ENCODE measurements at places on chromosomes 2 and 18.
A peak's percentile ranks its signal among the peaks of the same experiment; 100 is the strongest.

- no peak for DNase-seq
Observed at GRCh38 chr18:29523371-29523770, 1346.4 kb upstream of the CDH2 start.

DNA sequence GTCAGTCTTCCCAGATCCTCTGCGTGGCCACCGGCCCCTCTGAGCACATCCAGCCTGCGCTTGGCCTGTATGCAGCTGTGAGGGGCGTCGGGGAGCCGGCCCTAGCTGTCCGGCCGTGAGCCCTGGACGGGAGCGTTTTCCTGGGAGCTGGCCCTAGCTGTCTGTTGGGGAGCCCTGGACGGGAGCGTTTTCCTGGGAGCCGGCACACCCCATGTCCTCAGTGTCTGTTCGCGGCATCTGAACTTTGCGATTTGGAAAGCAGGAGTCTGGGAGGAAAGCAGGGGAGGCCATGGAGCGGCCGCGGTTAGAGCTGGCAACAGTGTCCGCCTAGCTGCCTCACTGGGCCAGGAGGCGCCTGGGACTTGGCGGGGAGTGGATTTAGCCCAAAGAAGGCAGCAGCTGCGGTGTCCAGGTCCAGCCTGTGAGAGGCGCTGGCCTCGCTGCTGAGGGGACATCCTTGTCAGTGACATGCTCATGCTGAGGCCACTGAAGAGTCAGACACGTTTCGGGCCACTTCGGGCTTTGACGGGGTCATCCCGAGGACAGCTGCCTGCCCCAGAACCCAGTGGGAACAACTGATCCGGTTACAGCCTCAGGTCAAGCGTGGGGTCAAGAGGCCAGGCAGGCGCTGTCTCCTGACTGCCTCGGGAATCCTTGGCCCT is 75.8 kb downstream of the KCNG2 start:
- no peak for DNase-seq

- no peak for DNase-seq
Observed at GRCh38 chr2:102667072-102667471, 47.7 kb downstream of the SLC9A2 start.

DNA sequence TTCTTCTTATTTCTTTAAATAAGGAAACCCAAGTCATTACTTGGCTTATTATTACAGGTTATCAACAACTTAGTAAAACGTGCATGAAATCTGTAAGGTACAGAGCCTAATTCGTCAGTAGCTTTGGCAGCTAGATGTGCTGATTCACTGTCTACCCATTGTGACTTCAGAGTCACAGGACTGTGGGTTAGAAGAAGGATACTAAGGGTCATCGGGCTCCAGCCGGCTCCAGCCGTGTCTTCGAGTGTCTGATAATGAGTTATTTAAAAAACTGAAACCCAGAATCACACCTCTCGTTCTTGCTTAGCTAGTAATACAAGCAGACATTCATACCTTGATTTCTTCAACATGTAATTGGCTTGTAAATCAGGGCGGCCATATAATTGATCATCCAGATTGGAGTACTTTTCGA is 170.5 kb downstream of the FMNL2 start:
- DNase-seq: peak; percentile 54

DNA sequence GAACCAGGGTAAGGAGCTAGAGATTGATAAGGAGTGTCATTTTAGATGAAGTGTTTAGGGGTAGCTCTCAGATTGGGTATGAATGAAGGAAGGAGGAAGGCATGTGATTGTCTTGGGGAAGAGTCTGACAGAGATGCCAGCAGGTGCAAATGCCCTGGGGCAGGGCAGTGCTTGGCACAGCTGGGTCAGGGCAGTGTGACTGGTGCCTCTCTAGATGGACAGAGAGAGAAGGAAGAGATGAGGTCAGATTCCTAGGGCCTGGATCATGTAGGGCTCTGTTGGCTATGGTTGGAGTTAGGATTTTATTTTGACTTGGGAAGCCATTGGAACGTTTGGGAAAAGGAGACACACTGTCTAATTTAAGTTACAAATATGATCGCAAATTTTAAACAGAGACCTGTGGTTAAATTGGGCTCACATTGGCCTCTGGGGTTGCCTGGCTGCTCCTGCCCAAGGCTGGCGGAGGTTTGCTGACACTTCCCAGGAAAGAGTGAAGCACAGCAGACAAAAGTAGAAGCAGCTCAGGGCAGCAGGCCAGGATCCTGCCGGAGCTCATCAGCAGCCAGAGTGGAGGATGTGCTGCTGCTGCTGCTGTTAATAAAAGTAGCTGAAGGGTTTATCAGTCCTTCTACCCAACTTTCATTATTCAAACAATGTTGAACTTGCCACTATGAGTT is 32.7 kb upstream of the FHL2 start:
- DNase-seq: peak; percentile 80

- no peak for DNase-seq
Observed at GRCh38 chr2:231513746-231514224, 16.5 kb downstream of the NMUR1 start.

DNA sequence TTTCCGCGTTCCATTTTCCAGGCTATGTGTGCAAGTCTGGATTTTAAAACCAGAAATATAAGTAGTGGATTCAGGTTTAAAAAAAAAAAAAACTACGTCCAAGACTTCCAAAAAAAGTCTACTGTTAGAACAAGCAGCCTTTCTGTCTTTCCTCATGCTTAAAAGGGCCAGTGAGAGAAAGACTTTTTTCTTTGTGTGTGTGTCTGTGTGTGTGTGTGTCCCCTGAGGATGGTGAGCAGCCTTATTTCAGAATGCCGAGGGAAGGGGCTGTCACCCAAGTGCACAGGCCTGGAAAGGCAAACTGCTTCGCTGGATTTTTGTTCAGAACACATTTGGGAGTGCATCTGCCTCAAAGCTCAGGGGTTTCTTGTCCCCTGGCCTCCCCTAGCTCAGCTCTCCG is 98.8 kb downstream of the ZBTB7C start:
- no peak for DNase-seq

DNA sequence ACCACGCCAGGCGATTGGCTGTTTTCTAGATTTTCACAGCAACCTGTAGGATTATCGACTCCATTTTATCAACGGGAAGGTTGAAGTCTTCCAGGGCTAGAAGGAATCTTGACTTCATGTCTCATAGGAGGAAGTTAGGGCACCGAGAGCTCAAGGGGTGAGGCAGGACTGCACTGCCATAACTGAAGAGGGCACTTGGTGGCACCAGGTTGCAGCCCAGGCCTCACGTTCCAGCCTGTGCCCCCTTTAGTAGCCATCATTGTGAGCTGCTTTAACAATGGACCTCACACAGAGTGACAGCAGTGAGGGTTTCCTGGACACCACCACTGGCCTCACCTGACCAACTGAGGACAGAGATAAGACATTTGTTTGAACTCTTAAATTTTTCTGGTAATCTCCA is 22.9 kb upstream of the RPL37A start:
- no peak for DNase-seq

DNA sequence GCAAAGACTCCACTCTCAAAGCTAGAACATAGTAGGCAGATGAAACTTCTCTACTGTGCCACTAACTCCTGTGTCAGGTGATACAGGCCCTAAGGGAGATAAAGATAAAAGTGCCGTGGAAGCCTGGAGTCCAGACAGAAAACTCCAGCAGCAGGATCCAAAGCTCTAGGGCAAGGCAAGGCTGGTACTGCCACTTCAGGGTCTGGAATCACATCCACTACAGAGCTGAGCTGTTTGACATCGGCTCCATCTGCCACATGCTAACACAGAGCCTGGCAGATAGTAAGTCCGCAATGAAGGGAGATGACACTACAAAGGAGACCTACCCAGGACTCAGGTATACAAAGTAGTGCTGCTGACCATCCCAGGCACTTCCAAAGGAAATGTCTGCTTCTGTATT is 34.4 kb downstream of the EPG5 start:
- no peak for DNase-seq

GRCh38 chr2:152176113-152176714 is 651 bp upstream of the STAM2 start:
- DNase-seq: no peak

DNA sequence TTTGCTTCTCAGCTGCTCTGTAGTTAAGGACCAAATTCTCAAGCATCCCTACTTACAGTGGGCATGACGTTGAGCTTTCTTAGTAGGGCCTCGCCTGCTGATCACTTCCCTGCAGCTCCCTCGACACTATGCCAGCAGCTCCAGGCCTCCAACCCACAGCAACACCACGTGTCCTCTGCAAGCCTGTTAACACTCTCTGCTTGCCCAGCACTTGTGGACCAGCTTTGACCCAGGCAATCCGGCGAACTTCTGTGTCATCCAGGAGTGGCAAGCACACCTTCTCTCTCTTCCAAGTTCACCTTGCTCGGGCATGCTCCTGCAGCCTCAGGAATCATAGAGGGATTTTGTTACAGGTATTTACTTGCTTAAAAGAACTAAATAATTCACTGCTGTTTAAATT is 138.6 kb upstream of the FHL2 start:
- no peak for DNase-seq

GRCh38 chr2:43715300-43716098 is 39.3 kb upstream of the C1GALT1C1L start:
- no peak for DNase-seq
